Stimulated activated CD4-positive, alpha-beta T cell treated with anti-CD3 and anti-CD28 coated beads, Interleukin-4, amount 100 ng/mL, for 24 hours (primary cell): ENCODE measurements at places on chromosomes 1 and 21.

DNA sequence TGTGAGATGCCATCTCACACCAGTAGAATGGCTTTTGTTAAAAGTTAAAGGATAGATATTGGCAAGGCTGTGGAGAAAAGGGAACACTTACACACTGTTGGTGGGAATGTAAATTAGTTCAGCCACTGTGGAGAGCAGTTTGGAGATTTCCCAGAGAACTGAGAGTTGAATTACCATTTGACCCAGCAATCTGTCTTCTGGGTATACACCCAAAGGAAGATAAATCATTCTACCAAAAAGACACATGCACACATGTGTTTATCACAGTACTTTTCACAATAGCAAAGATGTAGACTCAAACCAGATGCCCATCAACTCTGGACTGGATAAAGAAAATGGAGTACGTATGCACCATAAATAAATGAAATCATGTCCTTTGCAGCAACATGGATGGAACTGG is 88.6 kb upstream of the LRRC8D start:
- DNase-seq: no peak

- no peak for DNase-seq
Observed at GRCh38 chr1:248054671-248055070, 8.0 kb downstream of the OR2L3 start.

GRCh38 chr1:26142159-26142558 is 16.7 kb upstream of the FAM110D start:
- no peak for DNase-seq

DNA sequence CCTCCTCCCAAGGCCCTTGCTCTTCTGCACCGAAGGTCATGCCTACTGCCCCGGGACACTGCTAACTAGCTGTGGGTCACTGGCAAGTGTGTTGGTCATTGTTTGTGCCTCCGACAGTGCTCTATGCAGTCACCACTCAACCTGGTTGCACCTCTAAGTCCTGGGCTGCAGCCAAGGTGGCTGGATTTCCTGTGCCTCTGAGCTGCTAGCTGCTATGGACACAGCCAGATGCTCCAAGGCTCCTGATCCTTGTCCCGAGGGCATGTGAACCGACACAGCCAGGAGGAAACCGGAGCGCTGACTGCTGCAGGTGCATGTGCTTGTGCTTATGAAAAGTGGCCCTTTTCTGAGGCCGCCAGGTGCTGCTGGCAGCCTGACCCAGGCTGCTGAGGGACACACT is 14.7 kb upstream of the SPOCD1 start:
- no peak for DNase-seq

GRCh38 chr1:33099290-33100118 is 18.6 kb downstream of the AZIN2 start:
- DNase-seq: peak; percentile 67

GRCh38 chr1:178389441-178389840 is 107.3 kb downstream of the CLEC20A start:
- no peak for DNase-seq

GRCh38 chr1:86821956-86822355 is 92.0 kb downstream of the SELENOF start:
- no peak for DNase-seq

GRCh38 chr1:227125929-227126545 is 185.9 kb downstream of the COQ8A start:
- DNase-seq: no peak

DNA sequence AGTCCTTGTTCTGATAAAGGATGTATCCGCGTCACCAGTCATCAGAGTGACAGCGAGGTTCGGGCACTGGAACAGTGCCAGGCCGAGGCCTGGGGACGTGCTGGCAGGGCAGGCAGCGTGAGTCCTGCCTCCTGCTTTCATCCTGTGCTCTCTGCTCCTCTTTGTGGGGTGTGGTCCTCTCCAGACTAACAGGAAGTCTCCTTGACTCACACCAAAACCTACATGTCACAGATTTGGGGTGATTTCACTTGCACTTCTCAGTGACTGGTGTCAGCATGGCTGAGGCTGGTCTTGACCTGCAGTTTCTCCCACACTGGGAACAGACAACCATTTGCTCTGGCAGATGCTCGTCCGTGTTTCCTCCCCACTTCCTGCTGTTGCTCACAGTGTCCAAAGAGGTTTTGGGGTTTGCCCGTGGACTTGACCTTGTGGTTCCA is 8.8 kb upstream of the NLRP3 start:
- DNase-seq: peak; percentile 68

DNA sequence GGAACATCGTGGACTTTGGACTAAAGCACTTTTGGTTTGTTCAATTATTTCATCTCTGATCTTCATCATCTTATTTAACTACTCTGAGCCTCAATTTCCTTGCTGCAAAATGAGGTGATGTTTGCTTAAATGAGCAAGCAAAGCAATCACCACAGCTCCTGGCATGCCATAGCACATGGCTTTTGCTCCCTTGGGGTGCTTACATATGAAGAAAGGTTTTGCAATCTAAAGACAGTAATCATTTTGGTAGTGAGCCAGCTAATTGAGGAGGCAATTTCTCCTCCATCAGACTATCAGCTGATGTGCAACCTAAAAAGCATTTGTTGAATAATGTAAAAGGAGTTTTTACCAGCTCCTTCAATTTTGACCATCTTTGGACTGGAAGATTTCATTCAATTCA is 68.8 kb upstream of the KCNJ15 start:
- DNase-seq: no peak

- DNase-seq: peak; percentile 41
Observed at GRCh38 chr1:28507646-28508434, 2.0 kb downstream of the RCC1 start.
